Activated CD4-positive, CD25-positive, alpha-beta regulatory T cell treated with anti-CD3 and anti-CD28 coated beads, Interleukin-2, amount 50 U/mL, for 24 hours (primary cell): ENCODE measurements at places on chromosomes 1 and 21.

GRCh38 chr1:20063861-20064292 is 6.1 kb upstream of the PLA2G5 start:
- no peak for ATAC-seq

DNA sequence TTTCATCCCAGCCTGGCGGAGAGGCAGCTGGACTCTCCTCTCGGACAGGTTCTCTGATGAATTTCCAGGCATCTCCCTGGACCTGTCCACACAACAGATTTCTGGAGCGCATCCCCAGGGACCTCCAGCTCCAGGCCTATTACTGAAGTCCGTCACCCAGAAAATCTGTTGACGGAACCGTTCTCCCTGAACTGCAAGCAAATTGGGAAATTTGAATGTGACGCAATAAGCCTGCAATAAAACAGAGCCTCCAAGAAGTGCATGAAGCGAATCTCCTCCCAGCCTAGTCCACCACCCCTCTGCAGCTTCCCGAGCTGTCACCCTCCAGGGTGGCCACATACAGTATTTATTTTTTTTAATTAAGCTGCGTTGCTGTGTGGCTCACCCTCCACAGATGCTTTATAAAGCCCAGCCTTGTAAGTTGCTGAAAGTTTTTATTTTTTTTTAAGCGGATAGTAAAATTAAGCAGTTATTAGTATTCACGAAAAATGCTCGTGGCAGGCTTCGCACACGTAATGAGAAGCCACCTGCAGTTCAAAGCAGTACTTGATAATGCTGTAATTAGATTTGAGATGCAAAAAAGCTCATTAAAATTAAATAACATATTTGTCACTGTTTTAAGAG is 173.3 kb downstream of the CAMTA1 start:
- no peak for ATAC-seq

- ATAC-seq: no peak
Measured at GRCh38 chr1:153533689-153534201, 2.0 kb downstream of the S100A6 start.

DNA sequence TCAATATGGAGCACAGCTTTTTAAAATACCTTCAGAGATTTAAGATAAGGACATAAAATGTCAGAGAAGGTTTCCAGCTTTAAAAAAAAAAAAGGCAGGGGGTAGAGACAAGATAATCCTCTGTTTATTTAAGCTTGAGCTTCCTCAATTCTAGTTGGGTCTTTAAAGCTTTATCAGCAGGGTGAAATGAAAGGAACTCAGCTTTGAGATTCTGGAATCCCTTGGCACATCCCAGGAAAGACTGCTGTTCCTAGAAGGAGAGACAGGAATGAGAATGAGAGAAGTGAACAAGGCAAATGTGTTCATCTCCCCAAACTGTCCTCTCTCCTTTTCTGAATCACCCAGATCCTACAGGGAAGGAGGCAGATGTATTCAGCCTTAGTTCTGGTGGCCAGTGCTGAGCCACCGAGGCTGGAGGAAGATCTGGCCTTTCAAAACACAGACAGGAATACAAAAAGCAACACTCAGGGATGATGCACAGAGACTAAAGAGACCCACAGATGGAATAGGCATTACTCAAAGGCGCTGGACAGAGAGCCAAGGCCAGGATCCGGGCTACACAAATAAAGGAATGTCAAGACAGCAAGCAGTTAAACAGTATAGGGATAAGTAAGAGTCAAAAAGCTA is 385.8 kb upstream of the DUSP10 start:
- no peak for ATAC-seq

DNA sequence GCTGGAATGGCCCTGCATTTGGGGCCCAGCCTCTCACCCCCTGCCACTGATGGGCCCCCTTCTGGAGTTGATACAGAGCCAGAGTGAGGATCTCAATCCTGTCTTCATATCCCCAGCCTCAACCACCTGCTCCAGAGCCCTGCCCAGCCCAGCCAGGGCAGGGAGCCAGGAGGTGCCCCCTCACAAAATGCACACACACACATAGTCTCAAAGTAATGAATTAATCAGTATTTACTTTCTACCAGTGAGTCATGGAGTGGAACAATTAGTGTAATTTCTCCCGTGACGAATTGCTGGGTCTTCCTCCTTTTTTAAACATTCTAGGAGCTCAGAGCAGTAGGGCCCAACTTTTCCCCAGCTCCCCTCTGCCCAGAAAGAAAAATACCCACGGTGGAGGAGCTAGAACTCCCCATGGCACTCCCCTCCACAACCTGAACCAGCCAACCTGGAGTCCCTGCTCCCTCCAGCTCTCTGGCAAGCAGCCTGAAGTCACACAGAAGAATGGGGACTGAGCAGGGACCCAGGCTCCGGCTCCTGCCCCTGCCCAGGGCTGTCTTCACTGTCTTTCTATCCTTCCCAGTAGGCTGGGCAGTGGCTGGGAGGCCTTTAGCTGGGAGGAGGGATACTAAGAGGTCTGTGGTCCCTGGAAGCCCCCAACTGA is 29.3 kb downstream of the SDC3 start:
- ATAC-seq: no peak

GRCh38 chr1:165580931-165581871 is 37.4 kb downstream of the LRRC52 start:
- no peak for ATAC-seq

- no peak for ATAC-seq
Measured at GRCh38 chr1:40041466-40041838, 923 bp downstream of the CAP1 start.

GRCh38 chr1:55635856-55636255 is 420.7 kb upstream of the USP24 start:
- no peak for ATAC-seq

- ATAC-seq: no peak
Measured at GRCh38 chr1:35588197-35588910, 15.2 kb downstream of the TFAP2E start.

- ATAC-seq: no peak
Measured at GRCh38 chr1:243406424-243406823, 150.6 kb downstream of the SDCCAG8 start.

DNA sequence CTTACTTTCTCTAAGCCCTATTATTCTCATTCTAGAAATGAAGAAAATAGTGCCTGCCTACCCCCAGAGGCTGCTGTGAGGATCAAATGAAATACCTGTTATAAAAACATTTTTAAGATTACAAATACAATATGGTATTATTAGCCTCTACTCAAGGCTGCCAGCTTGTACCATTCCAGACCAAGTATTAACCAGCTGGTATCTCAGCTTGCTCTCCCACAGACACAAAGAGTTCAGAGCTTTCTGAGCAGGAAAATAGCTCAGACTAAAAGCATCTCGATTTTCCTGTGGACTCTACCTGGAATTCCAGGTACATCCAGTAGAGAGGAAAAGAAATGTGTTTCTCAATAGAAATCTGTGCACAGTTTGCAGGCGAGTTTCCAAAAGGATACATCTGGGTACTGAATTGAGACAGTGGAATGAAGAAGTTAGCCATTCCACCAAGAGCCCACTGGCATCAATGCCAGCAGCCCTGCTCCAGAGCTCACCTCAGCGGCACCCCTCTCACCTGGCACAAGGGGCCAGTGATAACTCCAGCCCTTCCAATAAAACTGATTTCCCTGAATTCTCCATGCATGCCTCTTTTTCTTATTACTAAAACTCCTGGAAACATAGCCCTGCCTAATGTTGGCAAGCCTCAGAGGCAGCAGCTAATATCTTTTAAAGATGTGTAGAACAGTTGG is 31.0 kb downstream of the TGFBR3 start:
- no peak for ATAC-seq

- no peak for ATAC-seq
Measured at GRCh38 chr1:7871136-7871535, 18.3 kb upstream of the UTS2 start.

- ATAC-seq: no peak
Measured at GRCh38 chr1:204730826-204731459, 45.4 kb upstream of the LRRN2 start.
